ENCODE measurements at places on chromosomes 1 and 21. TPM values are rescaled to one million over a fixed set of nuclear protein-coding genes. Genes with fewer than 3 reads are reported as not detected.
A peak's percentile ranks its signal among the peaks of the same experiment; 100 is the strongest.

- no peak for DNase-seq
These were observed 283.5 kb downstream of the C1orf94 start for GRCh38 chr1:34460193-34460592.

- DNase-seq: no peak
These were observed 22.6 kb downstream of the GPR157 start for GRCh38 chr1:9106286-9106685.

The ADAMTS4 gene
- total RNA-seq: 0.17 TPM

DNA sequence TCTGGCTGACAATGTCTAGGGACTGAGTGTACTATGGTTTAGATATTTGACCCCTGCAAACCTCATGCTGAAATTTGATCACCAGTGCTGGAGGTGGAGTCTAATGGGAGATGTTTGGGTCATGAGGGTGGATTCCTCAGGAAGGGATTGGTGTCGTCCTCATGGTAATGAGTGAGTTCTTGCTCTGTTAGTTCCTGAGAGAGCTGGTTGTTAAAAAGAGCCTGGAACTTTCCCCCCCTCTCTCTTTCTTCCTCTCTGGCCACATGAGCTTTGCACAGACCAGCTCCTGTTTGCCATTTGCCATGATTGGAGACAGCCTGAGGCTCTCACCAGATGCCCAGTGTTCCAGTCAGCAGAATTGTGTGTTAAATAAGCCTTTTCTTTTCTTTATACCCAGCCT, 36.6 kb upstream of the CNIH3 start:
- no peak for DNase-seq

DNA sequence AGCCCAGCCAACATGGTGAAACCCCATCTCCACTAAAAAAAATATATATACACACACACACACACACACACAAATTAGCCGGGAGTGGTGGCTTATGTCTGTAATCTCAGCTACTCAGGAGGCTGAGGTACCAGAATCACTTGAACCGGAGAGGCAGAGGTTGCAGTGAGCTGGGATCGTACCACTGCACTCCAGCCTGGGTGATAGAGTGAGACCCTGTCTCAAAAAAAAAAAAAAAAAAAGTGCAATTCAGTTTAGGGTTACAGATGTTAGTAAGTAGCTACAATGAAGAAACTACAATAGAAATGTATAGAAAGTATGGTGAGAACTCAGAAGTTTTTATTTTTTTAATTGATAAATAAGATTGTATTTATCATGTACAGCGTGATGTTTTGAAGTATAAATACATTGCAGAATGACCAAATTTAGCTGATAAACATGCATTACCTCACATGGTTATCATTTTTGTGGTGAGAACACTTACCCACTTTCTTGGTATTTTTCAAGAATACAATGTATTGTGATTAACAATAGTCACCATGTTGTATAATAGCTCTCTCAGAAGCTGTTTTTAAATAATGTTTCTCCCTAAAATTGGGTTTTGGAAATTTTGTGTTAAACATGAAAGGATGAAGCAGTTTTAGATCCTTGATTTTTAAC, 17.9 kb downstream of the KDM1A start:
- DNase-seq: no peak

- DNase-seq: no peak
These were observed 64.6 kb downstream of the LHX8 start for GRCh38 chr1:75198761-75199160.

GRCh38 chr1:246329900-246330299, 177.2 kb downstream of the SMYD3 start:
- DNase-seq: peak; percentile 69

- DNase-seq: no peak
These were observed 12.3 kb downstream of the ZNF436 start for GRCh38 chr1:23357138-23357908.

- no peak for DNase-seq
These were observed 114.1 kb downstream of the TNR start for GRCh38 chr1:175629318-175629694.

The TAS1R1 gene
- total RNA-seq: 0.09 TPM

- DNase-seq: no peak
These were observed 569 bp upstream of the WARS2 start for GRCh38 chr1:119141020-119141424.

DNA sequence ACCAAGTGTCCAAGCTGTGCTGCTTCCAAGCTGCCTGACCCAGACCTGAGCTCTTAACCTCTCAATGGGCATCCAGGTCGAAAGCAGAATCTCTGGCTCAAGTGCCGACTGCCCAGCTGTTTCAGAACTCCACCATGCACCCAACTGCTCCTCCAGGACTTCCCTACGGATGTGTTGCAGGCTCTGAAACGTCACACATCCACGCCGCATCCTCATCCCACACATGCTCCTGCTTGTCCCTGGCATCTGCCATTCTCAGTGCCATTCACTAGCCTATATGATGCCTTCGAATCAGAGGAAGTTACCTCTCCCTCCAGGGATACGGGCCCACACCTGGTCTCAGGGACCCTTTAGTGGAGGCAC, 11.2 kb downstream of the PDZK1IP1 start:
- DNase-seq: no peak

The MCL1 gene
- 455 TPM for total RNA-seq

- no peak for DNase-seq
These were observed 31.4 kb downstream of the VASH2 start for GRCh38 chr1:212981571-212982328.

GRCh38 chr21:28704746-28705145, 287.9 kb downstream of the LTN1 start:
- DNase-seq: no peak

The EDARADD gene
- total RNA-seq: 17.8 TPM

The OBSCN gene
- total RNA-seq: 19.6 TPM
